ENCODE measurements at places on chromosomes 12 and 14. TPM values are rescaled to one million over a fixed set of nuclear protein-coding genes. Genes with fewer than 3 reads are reported as not detected.
A peak's percentile ranks its signal among the peaks of the same experiment; 100 is the strongest.

Gene ADIPOR2
- total RNA-seq, result 26.5 TPM

Gene GYS2
- not detected for total RNA-seq

DNA sequence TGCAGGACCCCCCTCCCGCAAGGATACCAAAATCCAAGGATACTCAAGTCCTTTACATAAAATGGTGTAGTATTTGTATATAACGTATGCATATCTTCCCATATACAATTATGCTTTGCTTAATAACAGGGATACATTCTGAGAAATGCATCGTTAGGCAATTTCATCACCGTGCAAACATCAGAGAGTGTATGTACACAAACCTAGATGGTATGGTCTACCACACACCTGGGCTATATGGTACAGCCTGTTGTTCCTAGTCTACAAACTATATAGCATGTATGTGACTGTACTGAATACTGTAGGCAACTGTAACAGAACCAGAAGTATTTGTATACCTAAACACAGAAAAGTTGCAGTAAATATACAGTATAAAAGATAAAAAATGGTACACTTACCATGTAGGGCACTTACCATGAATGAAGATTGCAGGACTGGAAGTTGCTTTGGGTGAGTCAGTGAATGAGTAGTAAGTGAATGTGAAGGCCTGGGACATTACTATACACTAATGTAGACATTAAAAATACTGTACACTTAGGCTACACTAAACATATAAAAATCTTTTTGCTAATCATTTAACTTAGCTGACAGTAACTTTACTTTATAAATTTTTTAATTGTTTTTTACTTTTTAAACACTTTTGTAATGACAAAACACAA lies 141.1 kb downstream of the SLC41A2 start:
- DNase-seq, result peak; percentile 48

DNA sequence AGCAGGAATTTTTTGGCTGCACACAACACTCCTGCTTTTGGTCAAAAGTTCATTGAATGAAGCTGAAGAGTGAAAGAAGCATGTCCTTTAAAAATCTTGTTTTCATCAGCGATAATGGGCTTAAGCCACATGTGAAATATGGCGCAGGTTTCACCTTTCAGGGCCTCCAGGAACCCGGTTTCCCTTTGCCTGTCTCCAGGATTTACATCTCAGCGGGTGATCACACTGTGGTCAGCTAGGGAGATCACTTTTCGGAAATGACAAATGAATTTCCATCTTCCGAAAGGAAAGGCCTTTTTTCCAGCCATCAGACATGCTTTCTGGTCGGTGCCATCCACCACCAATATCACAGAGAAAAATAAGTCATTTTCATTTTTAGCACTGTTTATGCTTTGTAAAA lies 727.1 kb upstream of the TBX3 start:
- DNase-seq, result no peak

DNA sequence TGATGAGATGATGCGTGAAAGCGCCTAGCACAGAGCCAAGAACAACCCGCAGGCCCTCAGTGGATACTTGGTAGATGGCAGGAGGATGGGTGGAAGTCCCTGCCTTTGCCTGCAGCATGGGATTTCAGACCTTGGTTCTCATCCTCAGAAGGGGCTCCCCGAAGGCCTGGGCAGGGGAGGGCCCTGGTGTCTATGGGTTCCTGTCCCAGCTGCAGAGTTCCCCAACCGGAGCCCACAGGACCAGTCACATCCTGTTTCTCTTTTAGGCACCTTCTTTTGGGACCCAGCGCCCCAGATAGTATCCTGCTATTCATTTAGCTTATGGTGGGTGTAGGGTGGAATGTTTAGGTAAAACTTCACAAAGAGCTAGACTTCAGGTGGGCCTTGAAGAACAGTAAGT lies 55.5 kb downstream of the CALM1 start:
- DNase-seq, result no peak
